Hepatocyte (in vitro differentiated cells): ENCODE measurements at places on chromosomes 1 and 21. TPM values are rescaled to one million over a fixed set of nuclear protein-coding genes. Genes with fewer than 3 reads are reported as not detected.

The DPT gene
- 12.5 and 13.5 TPM in 2 replicates for total RNA-seq

GRCh38 chr1:48610628-48611542, 138.9 kb upstream of the SPATA6 start:
- peak; percentile 36 for DNase-seq

The RIIAD1 gene
- 7.9 TPM in 1 of 2 replicates, not detected in the other for total RNA-seq

The PTGER3 gene
- 1.4 and 1.8 TPM in 2 replicates for total RNA-seq

GRCh38 chr1:101022294-101022693, 3.3 kb downstream of the DPH5 start:
- DNase-seq = no peak

The TRIM63 gene
- 2.9 and 5.7 TPM in 2 replicates for total RNA-seq

The RAB25 gene
- total RNA-seq = 71.1 and 77.9 TPM in 2 replicates

DNA sequence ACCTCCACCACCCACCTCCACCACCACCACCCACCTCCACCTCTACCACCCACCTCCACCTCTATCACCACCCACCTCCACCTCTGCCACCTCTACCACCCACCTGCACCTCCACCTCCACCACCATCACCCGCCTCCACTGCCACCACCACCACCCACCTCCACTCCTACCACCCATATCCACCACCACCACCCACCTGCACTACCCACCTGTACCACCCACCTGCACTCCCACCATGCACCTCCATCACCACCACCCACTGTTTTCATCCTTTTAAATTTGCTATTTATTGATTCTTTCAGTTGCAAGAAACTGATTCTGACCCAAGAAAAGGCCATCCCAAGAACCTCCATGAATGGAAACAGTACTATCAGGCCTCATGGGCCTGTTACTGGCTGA, 6.3 kb downstream of the OPTC start:
- no peak for DNase-seq

GRCh38 chr1:80163686-80164085, 1157.2 kb upstream of the ADGRL4 start:
- DNase-seq = no peak

DNA sequence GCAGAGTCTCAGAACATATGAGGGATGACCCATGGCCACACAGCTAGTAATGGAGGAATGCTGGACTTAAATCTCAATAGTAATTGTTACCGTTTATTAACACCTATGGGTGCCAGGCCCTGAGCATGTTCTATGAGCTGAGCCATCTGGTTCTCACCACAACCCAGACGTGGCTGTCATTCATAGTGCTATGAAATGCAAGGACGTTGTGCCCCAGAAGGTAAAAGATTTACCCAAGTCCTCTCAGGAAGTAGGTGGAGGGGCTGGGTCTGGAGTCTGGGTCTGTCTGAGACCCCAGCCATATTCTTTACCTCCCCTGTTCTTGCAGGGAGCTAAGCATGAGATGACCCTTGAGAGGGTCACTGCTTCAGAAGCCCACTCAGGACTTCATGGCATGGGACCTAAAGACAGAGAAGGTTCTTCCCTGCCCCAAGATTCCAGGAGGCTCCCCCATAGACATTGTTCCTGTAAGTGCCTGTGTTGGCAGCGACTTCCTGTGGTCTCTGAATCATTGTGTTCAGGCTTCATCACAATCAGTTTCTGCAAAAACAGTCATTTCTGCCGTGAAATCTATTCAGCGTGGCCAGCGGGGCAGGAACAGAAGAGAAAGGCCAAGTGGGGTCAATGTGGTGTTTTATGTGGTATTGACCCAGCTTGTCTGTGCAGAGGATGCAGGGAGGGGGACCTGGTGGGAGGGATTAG, 475.4 kb downstream of the PTPRU start:
- no peak for DNase-seq

The SPRR1A gene
- not detected in 2 replicates for total RNA-seq

DNA sequence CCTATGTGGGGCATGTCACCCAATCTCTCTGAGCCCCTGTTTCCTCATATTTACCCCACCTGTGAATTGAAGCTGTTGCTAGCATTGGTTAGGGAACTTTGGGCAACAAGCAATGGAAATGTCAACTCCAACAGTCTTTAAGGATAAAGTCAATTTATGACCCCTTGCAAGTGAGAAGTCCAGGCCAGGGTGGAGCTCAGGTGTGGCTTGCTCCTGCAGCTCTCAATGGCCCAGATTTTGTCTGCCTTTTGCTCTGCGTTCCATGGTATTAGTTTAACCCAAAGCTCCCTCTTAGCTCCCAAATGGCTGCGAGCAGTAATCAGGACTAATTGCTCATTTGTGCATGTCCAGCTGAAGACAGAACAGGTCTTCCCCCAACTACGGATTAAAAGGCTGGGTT, 70.4 kb upstream of the ABCG1 start:
- no peak for DNase-seq

DNA sequence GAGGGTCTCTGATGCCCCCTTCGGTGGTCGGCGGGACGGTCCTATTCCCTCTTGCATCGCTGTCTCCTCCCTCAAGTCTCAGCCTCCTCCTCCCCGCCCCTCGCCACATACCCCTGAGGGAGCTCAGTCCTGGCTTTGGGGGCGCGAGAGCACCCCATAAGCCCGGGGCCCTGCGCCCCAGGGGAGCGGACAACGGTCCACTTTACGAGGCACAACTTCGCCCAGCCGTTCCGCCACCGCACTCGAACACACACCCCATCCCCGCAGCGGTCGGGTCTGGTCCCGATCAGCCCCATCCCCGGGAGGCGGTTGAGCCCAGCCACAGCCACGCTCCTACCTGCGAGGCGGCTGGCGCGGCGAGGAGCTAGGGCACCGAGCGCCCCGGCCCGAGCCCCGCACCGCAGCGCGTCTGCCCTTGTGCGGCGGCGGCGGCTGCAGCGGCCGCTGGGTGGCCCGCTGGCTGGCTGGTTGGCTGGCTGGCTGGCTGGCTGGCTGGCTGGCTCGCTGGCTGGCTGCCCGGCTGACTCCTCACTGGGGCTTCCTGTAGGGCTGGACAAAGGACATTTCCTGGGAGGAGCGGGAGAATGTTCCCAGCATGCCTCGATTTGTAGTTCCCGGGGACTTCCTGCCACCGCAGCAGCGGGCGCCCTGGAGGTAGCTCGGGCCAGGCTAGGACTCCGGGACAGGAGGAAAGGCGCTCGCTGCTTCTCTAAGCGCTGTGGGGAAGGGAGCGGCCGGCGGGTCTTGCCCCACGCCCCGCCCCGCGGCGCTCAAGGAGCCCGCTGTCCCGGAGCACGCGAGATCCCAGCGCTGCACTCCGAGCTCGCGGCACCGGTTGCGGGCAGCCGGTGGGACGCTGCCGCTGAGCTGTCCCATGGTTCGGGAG, at the start of gene ZNF697:
ZNF697 (minus strand) TSS at position 533 of the 886 bp plus-strand sequence. CDS start 22,166 bp downstream, outside the sequence.
- peak; percentile 95 for DNase-seq

- no peak for DNase-seq
Observed at GRCh38 chr1:29985606-29985945, 737.8 kb downstream of the MATN1 start.

GRCh38 chr1:28775121-28775942, 36.6 kb upstream of the OPRD1 start:
- peak; percentile 30 for DNase-seq

DNA sequence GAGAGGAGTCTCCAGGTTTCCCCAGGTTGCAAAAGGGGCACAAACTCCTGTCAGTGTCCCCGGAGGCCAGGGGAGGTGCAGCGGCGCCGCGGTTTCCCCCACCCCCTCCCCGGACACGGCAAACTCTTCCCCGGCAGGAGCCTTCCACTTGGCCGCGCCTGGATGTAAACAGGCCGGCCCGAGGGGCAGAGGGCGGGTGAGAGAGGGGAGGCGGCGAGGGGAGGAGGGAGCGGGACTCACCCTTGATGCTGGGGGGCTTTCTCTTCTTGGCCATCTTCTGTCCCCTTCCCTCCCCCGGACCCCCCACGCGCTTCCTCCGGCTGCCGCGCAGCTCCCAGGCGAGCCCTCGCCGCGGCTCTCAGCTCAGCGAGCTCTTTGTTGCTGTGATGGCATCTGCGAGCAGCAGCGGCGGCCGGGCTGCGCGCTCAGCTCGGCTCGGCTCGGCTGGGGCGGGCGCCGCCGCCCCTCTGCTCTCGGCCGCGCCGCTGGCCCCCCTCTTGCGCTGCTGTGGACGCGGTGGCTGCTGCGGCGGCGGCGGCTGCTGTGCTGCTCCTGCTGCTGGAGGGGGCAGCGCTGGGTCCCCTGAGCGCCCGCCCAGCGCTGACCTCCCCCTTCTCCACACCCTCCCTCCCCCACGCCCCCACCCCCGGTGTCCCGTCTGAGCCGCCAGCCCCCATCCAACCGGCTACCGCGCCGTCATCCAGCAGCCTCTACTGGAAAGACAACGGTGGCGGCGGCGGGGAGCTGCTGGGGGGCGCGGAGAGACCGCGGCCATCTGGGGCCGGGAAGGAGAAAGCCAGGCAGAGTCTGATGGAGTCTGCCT, 4.9 kb upstream of the SLC44A5 start:
- DNase-seq = peak; percentile 78

The PLEKHG5 gene
- 11.6 and 13.3 TPM in 2 replicates for total RNA-seq
